Bone marrow (tissue), 2 donors: ENCODE measurements at places on chromosomes 1 and 21.

DNA sequence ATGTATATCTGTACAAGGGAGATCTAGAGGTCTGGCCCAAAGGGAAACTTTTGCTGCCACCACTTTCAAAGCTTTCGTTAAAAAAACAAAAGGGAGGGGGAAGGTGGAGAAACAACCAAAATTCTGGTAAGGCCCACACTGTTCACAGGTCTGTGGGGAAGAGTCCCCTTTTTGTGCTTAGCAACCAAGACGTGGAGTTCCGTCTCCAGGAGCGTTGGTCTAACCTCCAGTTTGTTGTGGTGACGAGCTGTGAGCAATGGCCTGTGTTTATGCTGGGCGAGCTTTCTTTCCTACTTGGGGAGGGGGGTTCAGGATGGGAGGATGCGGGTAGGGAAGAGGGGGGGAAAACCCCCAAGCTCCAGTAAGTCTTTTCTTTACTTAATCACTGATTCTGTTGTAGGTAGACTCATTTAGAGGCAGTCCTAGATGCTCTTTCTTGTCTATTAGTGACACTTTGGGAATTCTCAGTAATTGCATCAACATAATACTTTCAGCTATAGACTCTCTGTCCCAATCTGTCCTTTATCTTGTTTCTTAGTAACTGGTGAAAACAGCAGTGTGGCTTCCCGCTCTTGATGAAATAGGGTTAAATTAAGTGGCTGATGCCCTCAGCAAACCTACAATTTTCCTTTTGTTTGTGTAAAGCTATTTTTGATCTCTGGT is 1.5 kb downstream of the HIPK1 start:
- DNase-seq = peak; percentile 63

DNA sequence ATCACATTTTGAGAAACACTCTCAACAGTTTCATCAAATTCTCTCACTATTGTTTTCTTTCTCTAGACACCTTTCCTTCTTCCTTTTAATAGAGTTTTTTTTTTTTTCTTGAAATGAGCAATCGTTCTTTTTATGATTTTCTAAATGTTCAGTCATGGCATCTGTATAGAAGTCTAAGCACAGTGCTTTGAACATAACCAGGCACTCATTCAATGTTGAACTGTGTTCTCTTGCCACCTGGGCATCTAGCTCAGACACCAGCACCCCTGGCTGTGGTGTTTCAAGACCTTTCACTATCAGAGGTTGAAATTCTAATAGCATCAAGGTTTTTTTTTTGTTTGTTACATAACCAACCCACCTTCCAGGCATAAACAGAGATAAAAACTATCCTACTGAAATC is 96.6 kb downstream of the DNM3 start:
- no peak for DNase-seq

DNA sequence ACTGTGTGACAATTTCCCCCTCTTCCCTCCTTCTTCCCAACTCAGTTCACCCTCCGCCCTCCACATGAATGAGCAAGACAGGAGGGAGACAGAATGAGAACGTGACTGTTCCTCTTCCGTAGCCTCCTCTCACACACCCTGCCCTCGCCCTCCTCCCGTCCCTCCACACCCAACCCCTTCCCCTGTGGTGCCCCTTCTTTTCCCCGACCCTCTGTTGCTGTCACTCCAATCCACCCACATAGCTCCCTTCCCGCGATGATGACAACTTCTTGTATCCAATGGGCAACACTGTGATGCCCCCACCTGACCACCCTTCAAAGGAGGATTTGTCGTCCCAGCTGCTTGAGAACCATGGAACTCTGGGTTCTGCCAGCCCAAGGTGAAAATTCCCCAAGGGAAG is 41.4 kb upstream of the COX20 start:
- no peak for DNase-seq

DNA sequence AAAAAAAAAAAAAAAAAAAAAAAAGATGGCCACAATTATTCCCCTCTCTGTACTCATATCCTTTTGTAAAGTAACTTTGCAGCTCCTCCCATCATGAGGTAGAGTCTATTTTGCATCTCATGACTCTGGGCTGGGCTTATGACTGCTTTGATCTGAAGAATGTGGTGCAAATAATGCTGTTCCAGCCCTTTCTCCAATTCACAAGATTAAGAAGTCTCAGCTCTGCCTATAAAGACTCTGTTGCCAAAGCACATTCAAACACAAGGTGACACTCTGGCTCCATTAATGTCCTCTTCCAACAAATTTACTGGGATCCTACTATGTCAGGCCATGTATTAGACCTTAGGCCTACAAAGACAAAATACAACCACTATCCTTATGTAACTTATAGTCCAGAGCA is 64.8 kb upstream of the PTCH2 start:
- no peak for DNase-seq

- DNase-seq = no peak
Observed at GRCh38 chr1:206682111-206682510, 2.6 kb upstream of the MAPKAPK2 start.

- no peak for DNase-seq
Observed at GRCh38 chr1:94050675-94051074, 70.3 kb downstream of the ABCA4 start.

DNA sequence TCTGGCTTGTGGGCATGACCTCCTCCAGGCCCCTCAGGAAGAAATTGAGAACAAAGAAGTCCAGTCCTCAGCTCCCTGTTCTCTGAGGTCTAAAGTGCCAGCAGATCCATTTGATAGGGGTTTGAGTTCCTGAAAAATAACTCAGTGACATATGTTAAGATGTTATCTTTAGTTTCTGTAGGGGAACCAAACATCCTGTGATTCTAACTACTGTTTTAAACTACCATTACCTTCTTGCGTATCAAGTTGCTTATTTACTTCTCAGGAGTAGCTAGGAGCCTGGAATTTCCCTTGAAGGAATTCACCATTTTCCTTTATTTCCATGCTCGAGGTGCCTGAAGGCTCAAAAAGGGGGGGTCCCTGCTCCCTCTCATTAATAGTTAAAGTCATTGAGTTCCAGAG is 18.8 kb upstream of the LIN9 start:
- peak; percentile 55 for DNase-seq

GRCh38 chr1:170618421-170618820 is 45.5 kb upstream of the PRRX1 start:
- DNase-seq = no peak

GRCh38 chr1:20893931-20894330 is 106.8 kb upstream of the HP1BP3 start:
- no peak for DNase-seq

DNA sequence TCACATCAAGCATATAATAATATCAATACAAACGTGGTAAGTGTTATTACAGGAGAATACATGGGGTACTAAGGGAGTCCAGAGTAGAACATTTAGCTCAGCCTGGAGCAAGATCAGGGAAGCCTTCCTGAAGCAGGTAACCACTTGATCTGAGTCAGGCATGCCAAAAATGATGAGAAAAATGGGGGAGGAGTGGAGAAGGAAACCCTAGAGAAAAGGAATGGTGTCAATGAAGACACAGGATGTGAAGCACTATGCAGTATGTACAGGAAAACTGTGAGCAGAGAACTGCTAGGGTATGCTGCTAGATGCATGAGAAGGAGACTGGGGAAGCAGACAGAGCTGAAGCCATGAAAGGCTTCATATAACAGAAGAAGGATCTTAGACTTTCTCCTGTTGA is 84.7 kb downstream of the NOTCH2 start:
- no peak for DNase-seq

GRCh38 chr21:42567861-42568260 is 54.2 kb downstream of the SLC37A1 start:
- DNase-seq = no peak

DNA sequence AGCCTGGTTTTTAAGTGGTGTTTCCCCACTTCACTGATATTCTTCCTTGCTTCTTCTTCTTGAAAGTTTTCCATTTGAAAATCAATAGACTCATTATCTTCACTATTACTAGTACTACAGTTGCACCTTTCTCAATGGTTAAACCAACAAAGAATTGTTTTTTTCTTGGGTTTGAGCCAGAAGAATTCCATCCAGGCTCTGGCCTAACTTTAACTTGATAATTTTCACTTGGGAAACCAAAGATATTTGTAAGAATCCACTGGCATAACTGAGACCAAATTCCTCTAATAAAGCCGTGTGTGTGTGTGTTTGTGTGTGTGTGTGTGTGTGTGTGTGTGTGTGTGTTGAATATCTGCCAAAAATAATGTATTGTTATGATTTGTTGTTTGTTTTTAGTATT is 103.2 kb downstream of the SGIP1 start:
- DNase-seq = no peak

GRCh38 chr1:230923176-230923575 is 54.9 kb upstream of the C1orf198 start:
- DNase-seq = no peak

DNA sequence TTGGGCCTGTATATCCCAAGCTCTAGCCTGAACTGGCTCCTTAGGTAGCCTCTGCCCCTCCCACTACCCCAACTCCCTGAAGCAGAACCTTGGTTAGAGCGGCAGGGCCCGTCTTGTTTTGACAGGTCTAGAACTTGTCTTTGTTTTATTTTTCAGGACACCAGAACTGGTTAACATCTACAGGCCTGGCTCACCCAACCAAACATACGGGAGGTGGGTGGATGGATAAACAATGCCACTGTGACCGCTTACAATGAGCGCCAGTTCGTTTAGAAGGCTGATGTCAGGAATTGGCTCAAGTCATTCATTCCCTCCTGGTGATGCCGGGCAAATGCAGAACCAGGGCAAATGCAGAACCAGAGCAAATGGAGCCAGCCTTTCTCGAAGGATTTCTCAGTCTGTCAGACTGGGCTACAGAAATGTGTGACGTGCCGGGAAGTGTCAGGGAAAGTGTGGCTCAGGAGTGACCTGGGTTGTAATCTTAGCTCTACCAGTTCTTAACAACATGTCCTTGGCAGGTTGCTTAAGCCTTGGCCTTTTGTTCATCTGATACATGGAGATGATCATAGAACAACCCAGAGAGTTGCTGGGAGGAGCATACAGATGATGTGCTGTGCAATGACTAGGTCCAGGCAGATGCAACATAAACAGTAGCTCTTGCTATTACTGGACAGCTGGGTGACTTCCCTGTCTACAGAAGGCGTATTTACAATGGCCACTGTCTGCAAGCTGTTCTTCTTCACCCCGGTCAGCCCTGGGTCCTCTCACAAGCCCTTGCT is 30.5 kb upstream of the BTG2 start:
- DNase-seq = no peak

DNA sequence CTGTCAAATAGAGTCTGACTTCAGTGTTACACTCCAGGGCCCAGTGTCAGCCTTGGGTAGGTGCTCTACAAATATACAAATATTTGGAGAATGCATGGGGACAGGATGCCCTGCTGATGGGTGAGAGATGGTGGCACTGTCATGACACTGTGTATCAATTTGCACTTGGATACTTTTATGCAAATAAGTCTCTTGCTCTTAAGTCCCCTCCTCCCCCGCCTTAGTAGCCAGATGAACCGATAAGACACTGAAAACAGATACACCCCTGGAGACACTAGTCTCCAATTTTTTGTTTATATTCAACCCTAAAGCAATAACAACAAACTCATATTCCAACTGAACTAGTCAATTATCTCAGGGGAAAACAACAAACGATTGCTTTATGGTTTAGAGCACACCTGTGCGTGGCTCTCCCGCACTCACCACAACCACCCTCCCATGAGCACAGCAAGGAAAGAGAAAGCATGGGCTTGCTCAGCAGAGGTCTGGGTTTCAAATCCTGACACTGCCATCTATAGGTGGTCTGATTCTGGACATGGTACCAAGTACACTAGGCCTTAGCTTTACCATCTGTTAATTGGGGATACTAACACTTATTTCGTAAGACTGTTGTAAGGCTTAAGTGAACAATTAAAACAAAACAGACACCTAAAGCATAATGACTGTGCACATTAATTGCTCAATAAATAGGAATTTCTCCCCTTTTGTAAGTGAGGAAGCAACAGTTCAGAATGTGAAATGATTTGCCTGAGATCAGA is 50.3 kb downstream of the HIVEP3 start:
- no peak for DNase-seq

DNA sequence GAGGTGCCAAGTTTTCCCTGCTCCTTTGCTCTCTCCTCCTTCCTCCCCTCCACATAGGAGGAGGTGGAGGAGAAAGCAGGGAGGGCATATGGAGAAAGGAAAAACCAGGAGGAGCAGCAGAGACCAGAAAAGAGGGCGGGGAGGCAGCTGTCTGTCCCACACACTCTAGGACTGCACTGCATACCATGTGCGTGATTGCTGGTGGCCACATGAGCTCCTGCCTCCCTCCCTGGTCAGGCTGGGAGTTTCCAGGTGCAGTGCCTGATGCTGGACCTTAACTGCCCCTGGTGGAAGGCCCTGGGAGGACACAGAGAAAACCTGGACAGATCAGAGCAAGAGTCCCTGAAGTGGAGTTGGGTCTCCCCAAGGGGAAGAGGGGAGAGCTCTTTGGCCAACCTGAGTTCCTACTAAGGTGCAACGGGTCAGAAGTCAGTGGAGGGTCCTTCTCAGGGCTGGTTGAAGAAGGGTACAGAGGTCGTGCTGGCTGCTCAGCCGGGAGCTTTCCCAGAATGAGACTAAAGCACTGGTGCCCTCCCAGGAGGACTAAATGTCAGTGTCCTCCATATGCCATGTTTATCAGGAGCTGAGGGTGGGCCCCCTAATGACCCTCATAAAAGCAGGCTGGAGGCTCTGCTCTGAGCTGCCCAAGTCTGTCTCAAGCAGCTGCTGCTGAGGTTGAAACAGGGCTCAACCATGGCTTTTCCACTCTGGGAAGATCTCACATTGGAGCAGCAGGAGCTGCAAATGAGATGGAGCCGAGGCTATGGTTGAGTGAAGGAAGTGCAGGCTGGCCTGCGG is 3.5 kb upstream of the LGR6 start:
- no peak for DNase-seq

GRCh38 chr1:171879556-171879955 is 38.3 kb downstream of the DNM3 start:
- no peak for DNase-seq

GRCh38 chr21:36166705-36167104 is 10.1 kb downstream of the DOP1B start:
- DNase-seq = no peak

- DNase-seq = no peak
Observed at GRCh38 chr1:160548183-160548582, 25.1 kb upstream of the SLAMF6 start.

- DNase-seq = no peak
Observed at GRCh38 chr1:91791691-91792488, 94.1 kb downstream of the TGFBR3 start.

GRCh38 chr21:45548711-45549491 is 6.7 kb upstream of the SLC19A1 start:
- DNase-seq = no peak

GRCh38 chr1:3473381-3473844 is 18.9 kb downstream of the ARHGEF16 start:
- DNase-seq = no peak

GRCh38 chr21:16423921-16424320 is 694.1 kb downstream of the USP25 start:
- no peak for DNase-seq

- no peak for DNase-seq
Observed at GRCh38 chr1:201673093-201673492, 134.2 kb downstream of the NAV1 start.

DNA sequence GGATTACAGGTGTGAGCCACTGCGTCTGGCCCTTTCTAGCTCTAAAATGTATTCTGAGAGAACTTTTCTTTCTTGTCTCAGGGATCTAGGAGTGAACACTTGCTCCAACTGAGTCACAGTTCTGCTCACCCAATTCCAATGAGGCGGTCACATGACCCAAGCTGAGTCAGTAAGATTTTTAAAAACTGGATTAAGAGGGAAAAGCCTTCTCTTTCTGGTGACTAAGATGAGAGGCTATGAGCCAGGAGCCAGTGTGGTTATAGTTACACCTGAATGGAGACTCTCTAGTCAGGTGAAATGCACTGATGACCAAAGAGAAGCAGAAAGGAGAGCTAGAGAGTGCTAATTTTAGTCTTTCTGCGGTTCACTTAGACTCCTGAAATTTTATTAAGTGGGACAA is 9.5 kb upstream of the DEPDC1 start:
- DNase-seq = no peak
